IMR-90 (cell line): ENCODE measurements at places on chromosomes 7 and 10.

GRCh38 chr7:132164558-132165125, 411.6 kb downstream of the PLXNA4 start:
- no peak for DNase-seq

GRCh38 chr10:21919906-21920305, 83.6 kb downstream of the DNAJC1 start:
- DNase-seq, result no peak

- no peak for DNase-seq
These were observed 166.1 kb downstream of the GRK5 start for GRCh38 chr10:119373294-119374102.

- DNase-seq, result peak; percentile 34
These were observed 88.9 kb downstream of the FAM13C start for GRCh38 chr10:59273445-59273844.

GRCh38 chr7:12119620-12120303, 91.3 kb upstream of the TMEM106B start:
- no peak for DNase-seq

DNA sequence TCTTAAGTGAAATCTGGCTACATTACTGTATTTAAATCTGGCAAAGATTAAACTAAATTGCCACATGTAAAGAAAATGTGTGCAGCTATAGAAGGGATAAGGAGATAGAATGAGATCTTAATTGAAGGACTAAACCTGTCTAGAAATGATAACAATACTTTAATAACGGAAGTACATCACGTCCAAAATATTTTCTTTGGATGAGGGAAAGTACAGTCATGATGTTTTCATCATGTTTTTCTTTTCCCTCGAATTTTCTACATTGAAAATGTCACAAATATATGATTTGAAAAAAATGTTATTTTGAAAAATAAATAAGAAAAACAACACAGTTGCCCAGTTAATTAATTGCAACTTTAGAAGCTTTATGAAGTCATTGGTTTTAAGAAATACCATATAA, 143.9 kb downstream of the ETV1 start:
- DNase-seq, result no peak

DNA sequence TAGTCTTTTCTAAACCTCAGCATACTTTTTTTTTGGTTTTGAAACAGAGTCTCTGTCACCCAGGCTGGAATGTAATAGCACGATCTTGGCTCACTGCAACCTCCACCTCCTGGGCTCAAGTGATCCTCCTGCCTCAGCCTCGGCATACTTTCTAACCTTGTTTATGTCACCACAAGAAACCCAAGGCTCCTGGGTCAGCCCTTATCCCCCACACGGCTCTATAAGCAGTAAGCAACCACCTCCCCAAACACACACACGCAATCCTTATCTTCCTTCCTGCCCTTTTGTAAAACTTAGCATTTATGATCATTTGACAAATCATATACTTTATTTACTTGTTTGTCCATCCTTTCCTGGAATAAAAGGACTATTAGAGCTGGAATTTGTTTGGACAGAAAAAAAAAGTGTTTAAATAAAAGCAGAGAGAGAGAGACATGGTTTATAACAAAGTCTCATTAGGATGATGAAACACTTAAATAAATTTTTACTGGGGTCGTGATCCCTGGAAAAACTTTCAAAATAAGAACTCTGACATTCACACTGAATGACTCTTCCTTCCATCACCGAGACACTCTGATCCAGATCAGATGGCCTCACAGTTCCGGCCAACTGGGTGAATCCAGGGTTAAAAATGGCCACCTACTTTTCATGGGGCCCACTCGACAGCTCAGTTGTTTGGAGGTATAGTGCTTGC, 72.7 kb upstream of the PIK3CG start:
- no peak for DNase-seq

DNA sequence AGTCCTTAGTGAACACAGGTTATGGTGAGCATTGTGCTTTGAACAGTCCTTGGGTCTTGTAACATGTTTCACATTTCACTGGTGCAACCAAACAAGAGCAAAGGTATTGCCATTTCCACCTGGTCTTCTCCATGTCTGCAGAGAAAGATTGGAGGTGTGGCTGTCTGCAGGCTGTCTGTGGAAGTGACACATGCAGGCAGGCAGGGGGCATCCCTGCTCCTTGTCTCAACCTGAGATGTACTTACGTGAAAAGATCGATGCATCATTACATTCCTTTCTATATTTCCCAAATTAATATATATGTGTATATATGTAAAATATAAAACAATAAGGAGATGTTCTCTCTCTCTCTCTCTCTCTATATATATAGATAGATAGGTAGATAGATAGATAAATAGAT, 54.3 kb downstream of the LRRC18 start:
- DNase-seq, result no peak

DNA sequence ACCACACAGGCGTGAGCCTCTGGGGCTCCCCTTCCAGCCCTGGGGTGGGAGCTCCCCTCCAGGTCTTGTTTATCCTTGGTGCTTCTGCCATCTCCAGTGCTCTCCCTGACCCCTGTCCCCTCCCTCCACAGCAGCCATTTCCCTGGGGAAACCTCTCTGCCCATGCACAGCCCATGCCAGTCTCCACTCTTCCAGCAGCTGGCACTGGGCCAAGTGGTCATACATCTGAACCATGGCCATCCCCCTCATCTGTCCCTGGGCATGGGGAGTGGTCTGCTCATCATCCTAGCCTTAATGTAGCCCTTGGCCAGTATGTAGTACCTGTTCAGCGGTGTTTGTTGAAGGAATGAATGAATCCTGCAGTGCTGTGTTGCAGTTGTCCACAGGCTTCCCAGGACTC, 172.4 kb upstream of the ZNF32 start:
- no peak for DNase-seq

DNA sequence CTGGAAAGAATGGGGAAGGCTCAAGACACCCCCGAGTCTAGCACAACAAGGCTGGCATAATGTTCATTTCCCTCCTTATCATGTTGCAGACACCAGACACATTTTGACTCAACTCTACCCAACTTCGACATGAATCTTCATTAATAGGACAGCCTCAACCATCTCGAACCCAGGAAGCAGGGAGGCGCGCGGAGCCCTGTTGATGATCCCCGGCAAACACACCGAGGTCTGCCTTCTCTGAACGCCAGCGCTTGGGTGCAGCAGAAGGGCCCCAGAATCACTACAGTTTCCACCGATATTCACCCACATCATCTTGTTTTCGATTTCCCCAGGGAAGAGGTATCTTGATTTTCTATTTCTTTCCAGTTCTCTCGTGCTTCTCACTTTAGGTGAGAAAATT, 563.6 kb downstream of the TCERG1L start:
- no peak for DNase-seq

DNA sequence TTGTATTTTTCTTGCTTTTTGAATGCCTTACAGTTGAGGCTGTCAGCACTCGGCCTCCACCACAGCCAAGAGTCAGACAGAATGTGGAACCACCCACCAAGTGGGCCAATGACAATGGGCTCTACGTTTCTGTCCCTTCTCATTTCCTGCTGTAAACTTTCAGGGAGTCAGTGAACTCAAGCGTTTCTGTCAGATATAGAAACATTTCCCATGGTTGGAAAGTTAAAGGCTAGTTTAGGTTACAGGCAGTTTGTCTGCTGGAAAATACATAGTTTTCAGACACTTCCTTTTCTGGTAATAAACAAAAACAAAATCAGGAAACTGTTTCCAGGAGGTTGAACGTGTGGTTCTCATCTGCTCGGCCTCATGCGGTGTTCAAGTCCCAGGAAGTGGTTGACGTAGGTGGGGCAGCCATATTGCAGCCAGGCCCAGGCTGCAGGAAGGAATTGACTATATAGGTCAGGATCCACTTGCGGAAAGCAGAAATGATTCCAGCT, 245.1 kb downstream of the CAMK1D start:
- DNase-seq, result no peak

DNA sequence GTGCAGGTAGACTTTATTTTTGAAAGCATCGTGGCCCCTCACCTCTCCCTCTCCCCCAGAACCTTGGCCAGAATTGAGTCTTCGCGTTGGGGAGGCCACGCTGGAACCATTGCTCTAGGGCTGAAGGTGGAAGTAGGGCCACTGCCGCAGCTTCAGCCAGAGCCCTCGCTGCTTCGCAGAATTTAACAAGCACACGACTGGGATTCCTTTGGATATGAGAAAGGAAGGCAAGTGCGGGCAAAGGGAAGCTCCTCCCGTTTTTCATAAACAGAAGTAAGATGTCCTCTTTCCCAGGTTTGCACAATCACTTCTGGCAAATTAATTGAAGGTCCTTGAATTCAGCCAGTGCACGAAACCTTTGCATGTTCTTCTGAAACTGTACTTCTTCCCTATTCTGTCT, 168.1 kb downstream of the CCDC3 start:
- no peak for DNase-seq

- peak; percentile 43 for DNase-seq
These were observed 10.7 kb upstream of the SLIT1 start for GRCh38 chr10:97196223-97197029.

DNA sequence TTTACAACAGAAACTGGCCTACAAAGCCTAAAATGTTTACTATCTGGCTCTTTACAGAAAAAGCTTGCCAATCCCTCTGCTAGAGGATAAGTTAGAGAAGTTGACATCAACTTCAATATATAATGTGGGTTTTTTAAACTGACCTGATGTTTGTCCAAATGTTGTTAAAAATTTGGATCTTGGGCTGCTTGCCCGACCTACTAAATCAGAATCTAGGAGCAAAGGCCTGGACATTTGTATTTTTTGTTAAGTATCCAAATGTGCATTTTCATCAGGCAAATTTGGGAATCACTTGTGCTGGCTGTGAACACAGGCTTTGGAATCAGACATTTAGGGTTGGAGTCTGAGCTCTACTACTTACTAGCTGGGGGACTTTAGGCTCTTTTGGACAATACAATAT, 252.7 kb upstream of the CSTF2T start:
- DNase-seq, result no peak

DNA sequence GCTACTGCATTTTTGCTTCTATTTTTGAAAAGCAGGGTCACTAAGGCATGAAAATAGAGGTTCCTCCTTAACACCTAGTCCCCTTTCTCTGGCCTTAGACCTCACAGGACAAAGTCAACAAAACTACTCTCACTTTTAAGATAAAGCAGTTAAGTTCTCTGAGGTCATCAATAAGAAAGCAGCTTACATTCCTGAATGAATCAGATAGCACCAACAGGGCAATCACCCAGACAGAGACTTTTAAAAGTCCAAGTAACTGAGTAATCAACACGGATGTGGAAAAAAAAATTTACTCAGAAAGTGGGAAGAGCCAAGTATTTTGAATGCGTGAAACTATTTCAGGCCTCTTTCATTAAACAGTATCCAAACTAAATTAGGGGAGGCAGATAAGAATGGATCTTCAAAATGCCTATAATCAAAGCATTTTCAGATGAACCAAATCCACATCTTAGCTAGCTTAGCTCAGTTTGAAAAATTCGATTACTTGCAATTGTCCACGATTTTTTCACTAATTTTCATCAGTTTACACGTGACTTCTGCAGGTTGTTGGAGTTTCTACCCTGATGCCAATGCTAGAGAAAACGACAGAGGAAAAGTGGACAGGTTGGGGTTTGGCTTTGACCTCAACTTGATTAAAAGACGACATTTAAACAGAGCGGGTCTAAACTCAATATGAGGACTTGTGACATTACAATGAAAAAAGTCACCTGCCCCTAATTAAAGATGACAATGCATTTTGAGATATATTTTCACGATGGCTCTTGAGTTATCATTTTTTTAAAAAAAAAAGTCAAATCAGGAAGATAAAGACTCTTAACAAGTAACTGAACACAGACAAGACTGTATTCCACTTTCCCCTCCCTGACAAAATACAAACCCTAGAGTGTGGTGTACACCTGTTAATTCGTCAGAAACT, 1.6 kb downstream of the BEND7 start:
- peak; percentile 72 for DNase-seq

GRCh38 chr10:71338728-71339495, 19.9 kb downstream of the SLC29A3 start:
- DNase-seq, result no peak

GRCh38 chr7:129091484-129092002, 36.6 kb upstream of the TNPO3 start:
- peak; percentile 44 for DNase-seq

- DNase-seq, result no peak
These were observed 59.8 kb downstream of the SLC25A40 start for GRCh38 chr7:87816389-87816788.

DNA sequence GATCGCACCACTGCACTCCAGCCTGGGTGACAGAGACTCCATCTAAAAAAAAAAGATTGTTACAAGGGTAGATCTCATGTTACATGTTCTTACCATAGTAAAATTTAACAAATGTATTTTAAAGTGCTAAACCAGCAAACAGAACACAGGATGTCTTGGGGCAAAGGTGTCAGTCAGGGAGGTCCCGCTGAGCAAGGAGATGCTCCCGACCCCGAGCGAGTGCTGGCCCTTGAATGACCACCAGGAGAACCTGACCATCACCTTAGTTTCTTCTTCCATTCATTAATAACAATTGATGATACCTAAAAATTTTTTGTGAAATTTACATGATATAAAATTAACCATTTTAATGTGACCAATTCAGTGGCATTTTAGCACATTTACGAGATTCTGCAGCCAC, 241.6 kb upstream of the GPR26 start:
- DNase-seq, result no peak

- DNase-seq, result no peak
These were observed 79.2 kb upstream of the PPP1R3C start for GRCh38 chr10:91711885-91712680.

DNA sequence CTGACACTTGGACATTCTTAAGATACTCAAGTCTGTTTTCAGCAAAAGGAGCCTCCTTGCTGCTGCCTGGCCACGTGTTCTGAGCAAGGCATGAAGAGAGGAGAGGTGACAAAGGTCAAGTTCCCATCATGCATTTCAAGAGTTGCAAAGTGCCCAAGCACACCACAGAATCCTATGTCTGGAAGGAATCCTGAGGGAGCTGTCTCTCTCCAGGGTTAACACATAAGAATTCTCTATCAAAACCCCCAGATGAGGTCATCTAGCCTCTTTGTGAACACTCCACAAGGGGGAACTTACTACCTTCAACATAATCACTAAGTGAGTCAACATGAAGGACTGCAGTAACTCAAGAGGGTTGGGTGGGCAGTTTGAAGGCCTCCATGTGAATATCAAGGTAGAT, 155.5 kb downstream of the RNF216 start:
- peak; percentile 94 for DNase-seq

GRCh38 chr10:76245951-76246495, 814.6 kb downstream of the LRMDA start:
- DNase-seq, result no peak

DNA sequence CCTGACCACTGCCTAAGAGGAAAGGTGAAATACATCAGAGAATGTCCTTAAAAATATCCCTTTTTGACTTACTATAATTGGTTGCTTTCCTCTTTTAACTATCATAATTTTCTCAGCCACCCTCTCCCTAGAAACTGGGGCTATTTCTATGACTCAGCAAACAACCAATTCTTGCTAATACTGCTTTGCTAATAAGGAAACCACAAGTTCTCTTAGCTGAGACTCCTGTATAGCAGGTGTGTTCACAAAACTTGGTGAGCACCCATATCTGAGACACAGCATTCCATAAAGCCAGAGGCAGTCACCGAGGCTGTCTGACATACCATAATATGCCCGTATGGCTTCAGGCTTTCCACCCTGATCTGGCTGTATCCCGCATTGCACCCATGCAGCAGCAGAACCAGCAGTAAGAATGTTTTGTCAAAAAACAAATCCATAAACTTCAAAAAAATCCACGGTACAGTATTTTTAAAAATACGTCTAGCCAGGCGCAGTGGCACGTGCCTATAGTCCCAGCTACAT, 191.7 kb upstream of the C7orf33 start:
- no peak for DNase-seq

- no peak for DNase-seq
These were observed 79.7 kb downstream of the CDH23 start for GRCh38 chr10:71476228-71477011.
